ENCODE measurements at places on chromosomes 2 and 18. TPM values are rescaled to one million over a fixed set of nuclear protein-coding genes. Genes with fewer than 3 reads are reported as not detected.

ANKRD30BL gene
- total RNA-seq: not detected

OSBPL6 gene
- 2.1 TPM for total RNA-seq

NEU4 gene
- total RNA-seq: not detected

GAREM1 gene
- 1.5 TPM for total RNA-seq

C1QL2 gene
- not detected for total RNA-seq

GPR39 gene
- 1.3 TPM for total RNA-seq

FAP gene
- total RNA-seq: 96.1 TPM

PSTPIP2 gene
- total RNA-seq: 8.2 TPM

REG1B gene
- total RNA-seq: not detected

KHK gene
- 1.3 TPM for total RNA-seq

RTP5 gene
- not detected for total RNA-seq

CPS1 gene
- 25.7 TPM for total RNA-seq

HJURP gene
- 5.8 TPM for total RNA-seq

ACTG2 gene
- 4.1 TPM for total RNA-seq

OSGEPL1 gene
- total RNA-seq: 6.9 TPM

UGT1A10 gene
- not detected for total RNA-seq

LCT gene
- total RNA-seq: under 0.01 TPM

All from fibroblast of lung (primary cell).